Hindlimb muscle (tissue), 1 donor: ENCODE measurements at places on chromosomes 3 and 15.

DNA sequence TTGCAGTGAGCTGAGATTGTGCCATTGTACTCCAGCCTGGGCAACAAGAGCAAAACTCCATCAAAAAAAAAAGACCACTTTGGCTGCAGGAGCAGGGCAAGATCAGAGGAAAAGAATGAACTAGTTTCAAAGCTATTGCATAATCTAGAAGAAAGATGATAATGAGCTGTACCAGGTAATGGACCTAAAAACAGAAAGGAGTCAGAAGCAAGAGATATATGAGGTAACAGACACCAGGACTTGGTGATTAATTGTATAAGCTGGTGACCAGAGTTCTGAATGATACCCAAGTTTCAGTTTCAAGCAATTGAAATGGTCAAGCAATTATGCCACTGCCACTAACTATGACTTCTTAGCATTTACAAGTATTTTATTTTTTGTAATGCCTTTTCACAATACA lies 2.9 kb downstream of the POLQ start:
- no peak for DNase-seq

- DNase-seq: no peak
These were observed 77.0 kb downstream of the ITGA11 start for GRCh38 chr15:68354923-68355322.

DNA sequence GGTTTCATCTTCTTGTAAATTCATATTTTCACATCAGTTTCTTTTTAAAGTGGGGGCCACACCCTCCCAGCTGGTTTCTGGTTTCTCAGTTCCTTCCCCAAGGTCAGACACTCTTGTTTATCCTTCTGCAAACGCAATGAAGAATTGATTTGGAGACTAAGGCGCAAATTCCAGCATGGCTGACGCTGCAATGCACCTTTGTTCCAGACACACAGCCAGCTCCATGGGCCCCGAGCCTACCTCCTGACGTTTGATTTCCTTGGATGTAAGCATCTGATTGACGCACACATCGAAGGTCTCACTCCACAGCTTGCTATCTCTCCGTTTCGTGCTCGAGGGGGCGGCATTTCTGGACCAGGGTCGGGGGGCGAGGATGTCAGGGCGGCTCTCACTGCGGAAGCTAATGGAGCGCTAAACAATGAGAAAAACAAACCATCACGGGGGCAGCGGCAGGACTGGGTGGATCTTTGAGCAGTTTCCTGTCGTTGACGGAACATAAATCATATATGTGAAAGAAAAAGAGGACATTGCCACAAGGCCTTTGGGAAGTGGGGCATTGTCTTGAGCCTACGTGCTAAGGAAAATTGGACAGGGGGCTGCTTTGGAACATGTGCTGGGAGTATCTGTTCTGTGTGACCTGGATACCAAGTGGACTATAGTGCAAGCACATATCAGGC lies 46.9 kb downstream of the ARHGEF3 start:
- no peak for DNase-seq

GRCh38 chr3:130323503-130323902 lies 22.0 kb upstream of the COL6A5 start:
- no peak for DNase-seq

DNA sequence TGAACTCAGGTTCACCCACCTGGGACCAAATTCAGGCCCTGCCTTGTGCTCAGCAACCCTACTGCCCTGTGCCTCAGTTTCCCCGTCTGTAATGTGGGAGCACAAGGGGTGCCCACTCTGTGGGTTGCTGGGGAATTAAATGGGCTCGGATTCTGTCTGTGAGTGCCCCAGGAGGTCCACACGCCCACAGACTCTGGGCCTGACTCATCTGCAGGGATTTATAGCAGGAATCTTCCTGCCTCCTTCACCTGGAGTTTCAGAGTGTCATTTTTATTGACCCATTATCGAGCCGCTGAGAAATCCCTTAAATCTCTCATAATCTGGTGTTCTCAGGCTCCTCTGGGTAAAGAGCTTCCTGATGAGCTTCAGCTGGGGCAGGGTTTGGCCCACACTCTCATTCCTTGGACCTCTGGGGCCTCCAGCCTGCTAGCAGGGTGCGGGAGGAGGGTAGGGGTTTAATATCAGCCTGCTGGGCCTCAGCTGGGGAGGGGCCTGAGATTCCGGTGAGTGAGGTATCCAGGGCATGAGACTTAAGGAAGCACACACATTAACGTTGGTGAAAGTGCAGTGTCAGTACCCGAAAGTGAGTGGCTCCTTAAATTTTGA lies 16.4 kb downstream of the C3orf18 start:
- DNase-seq: no peak

GRCh38 chr3:34947834-34948233 lies 691.5 kb upstream of the ARPP21 start:
- DNase-seq: peak; percentile 67

DNA sequence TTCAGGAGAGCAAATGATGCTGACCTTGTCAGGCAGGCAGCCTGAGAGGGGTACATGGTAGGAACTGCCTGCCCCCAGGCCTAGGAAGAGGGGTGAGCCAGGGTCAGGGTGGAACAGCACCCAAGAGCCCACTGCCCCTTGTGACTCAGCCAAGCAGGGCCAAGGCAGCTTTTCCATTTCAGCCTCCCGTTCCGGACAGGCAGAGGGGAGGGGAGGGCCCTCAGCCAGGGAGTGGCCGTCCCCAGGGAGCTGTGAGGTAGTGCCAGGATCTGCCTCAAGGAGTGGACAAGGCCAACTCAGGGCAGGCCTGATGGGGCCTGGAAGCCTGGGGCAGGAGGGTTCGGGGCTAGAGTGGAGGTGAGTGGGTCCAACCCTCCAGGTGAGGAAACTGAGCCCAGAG lies 5.1 kb upstream of the ANKRD63 start:
- no peak for DNase-seq

DNA sequence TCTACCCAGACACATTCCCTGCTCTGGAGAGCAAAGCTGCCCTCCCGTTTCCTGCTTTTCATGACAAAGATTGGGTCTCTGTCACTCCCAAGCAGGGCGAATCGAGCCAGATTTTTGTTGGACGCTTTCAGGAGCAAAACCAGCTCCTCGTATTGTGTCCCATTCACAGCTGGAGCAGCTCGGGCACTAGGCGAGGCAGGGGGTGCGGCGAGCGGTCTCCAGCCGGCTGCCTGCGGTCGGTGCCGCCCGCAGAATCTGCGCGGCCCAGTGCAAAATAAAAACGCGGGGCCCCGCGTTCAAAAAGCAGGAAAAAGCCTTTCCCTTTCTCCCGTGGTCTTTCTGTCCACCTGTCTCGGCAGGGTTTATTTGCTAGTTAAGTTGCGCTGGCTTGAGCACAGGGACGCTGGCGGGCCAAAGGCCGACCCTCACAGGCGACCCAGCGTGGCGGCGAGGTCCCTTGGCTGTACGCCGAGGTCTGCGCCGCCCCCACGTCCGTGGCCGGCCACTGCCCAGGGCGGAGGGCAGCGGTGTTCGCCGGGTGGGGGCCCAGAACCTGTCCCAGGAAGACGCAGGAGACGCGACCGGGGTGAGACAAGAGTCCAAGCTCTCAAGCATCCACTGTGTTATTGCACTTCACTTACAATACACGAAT lies 71.2 kb downstream of the CYP19A1 start:
- no peak for DNase-seq

GRCh38 chr3:183823963-183824362 lies 1.4 kb downstream of the MAP6D1 start:
- no peak for DNase-seq

DNA sequence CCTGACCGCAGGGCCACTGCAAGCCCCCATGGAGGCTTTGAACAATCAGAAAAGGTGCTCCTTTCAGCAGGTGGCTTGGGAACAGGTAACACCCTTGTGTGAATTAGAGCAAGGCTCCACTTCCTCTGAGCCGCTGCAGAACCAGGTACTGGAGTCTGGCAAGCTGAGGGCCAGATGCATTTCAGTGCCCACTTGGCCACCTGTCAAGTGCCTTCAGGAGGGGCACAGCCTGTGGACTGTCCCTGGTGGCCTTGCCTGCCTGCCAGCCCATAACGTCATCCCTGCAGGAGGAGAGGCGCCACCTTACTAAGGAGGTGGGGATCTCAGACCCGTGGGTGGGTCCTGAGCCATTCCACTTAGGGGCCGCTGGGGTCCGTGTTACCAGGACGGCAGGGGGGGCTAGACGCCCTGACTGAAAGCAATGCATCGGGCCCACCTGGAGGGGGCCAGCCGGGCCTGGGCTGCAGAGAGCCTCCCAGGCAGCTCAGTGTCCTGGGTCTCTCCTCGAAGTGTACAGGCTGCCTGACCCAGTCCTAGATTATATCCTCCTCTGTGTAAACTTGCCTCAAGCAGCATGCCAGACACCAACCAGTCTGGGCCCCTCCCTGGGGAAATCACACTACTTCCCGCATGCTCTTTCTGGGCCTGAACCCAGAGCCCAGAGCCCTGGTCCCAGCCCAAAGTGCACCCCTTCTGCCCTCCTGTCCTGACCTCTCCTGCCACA lies 16.1 kb downstream of the SPTBN5 start:
- DNase-seq: no peak

DNA sequence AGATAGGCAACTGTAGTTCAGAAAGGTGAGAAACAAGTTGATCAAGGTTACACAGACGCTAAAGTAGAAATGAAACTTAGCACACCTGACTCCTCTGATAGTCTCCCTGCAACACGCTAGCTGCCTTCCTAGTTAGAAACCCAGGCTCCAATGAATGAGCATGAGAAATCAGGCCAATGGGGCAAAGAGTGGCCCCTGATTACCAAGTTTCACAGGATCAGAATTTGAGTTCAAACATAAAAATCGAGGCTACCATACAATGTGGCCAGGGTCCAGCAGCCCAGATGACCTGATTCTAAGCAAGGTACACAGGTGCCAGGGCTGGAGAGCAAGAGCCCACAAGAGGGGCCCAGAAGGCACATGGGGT lies 7.7 kb downstream of the PLD1 start:
- DNase-seq: no peak

DNA sequence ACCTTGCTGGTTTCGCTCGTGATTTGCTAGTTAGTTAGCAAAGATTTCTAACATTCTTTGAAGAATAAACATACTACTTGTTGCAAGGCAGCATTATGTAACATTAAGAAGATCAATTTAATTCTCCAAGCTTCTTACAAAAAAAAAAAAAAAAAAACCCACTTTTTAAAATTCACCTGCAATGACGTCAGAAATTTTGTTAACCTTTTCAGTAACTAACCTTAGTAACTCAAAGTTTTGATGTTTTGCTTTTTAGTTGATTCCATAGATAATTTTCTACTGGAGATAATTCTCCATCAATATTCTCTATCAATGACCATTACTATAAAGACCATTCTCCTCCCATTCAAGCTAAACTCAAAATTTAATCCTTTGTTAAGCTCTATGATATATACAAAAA lies 491.8 kb upstream of the TBL1XR1 start:
- no peak for DNase-seq

GRCh38 chr3:119238363-119238762 lies 2.3 kb downstream of the B4GALT4 start:
- no peak for DNase-seq
